ENCODE measurements at places on chromosomes 11 and 22. TPM values are rescaled to one million over a fixed set of nuclear protein-coding genes. Genes with fewer than 3 reads are reported as not detected.
A peak's percentile ranks its signal among the peaks of the same experiment; 100 is the strongest.

Gene SCGB1D4
- not detected for total RNA-seq

Gene ST14
- total RNA-seq: 0.12 TPM

Gene HBB
- not detected for total RNA-seq

Gene OR2AT4
- total RNA-seq: not detected

Gene WT1
- total RNA-seq: 5.0 TPM

DNA sequence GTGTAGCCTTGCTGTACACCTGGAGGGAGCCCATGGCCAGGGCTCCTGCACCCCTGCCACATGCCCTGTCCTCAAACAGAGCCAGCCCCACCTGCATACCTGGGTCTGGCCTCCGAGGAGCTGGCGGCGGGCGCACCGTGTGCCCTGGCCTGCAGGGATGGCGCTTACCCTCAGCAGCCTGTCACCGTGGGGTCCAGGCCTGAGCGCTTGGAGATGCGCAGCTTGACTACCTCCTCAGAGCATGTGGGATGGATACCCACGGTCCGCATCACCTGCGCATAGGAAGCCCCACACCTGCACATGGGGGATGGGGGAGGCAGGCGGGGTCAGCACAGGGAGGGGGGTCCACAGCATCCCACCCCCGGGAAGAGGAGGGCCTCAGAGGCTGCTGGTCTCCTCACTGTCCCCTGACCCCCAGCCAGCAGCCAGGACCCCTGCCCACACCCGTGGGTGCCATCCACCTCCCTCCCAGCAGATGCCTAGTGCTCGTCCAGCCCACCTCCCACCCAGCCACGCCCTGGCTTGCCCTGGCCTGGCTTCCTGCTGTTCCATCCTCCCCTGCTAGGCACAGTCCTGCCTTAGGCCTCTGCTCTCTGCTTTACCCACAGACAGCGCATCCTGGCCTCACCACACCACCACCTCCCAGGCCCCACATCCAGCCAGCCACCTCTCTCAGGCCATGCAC, 22.4 kb upstream of the GNB1L start:
- no peak for DNase-seq

- peak; percentile 93 for DNase-seq
Measured at GRCh38 chr22:37564111-37564711, 3.9 kb downstream of the CDC42EP1 start.

DNA sequence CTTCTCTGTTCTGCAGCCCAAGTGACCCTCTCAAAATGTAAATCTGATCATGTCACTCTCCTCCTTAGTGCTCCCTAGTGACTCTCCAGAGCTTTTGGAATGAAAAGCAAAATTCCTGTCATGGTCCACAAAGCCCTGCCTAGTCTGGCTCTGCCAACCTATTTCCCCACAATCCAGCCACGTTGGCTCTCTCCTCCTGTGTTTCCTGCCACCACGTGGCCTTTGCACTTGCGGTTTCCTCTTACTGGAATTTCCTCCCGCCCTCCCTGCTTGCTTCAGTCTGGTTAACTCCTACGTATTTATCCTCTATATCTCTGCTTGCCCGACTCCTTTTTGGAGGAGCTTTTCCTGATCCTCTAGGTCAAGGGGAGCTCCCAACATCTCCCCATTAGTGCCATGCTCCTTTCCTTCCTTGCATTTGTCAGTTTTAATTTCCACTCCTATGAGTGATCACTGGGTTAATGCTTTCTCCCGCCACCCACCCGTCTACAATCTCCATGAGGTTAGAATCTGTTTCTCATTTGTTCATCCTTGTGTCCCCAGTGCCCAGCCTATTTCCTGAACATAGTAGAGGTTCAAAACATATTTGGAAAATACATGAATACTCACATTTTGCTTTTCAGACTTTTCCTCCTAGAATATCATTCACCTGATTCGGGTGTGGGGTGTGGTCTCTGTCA, 11.5 kb downstream of the NNMT start:
- DNase-seq: peak; percentile 98

GRCh38 chr22:33529424-33530113, 390.7 kb downstream of the LARGE1 start:
- DNase-seq: peak; percentile 13

DNA sequence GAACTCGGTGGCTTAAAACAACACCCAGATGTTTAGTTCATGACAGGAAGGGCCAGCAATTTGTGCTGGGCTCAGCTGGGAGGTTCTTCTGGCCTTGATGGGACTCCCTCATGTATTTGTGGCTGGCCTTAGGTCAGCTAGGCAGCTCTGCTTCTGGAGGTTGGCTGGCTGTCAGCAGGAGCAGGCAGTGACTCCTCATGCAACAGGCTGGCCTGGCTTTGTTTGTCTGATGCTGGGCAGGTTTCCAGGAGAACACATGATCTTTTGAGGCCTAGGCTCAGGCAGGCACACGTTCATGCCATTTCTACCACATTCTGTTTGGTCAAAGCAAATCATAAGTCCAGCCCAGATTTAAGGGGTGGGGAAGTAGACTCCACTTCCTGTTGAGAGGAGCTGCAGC, 571.2 kb downstream of the TBC1D22A start:
- DNase-seq: no peak

DNA sequence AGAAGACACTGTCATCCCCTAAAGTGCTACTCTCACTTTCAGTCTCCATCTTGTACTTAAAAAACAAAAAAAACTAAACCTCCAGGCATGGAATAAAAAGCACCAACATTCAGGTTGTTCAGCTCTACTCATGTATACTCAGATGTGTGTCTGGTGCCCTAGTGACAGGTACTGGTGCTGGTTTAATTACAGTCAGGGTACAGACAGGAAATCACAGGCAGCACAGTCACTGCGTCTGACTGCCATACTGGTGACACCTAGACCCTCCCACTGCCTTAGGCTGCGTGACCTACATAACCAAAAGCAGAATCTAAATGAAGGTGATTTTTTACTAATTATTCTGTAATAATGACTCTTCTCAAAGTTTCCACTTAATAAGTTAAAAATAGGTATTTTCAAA, at the start of gene ARHGAP32:
TSS of gene ARHGAP32 (minus strand) at position 176 of the 400 bp plus-strand sequence. CDS start at position 49, 127 bp downstream.
- DNase-seq: no peak

GRCh38 chr22:39220890-39221850, 23.6 kb downstream of the PDGFB start:
- no peak for DNase-seq

All from cardiac muscle cell (in vitro differentiated cells and primary cell).